ENCODE measurements at places on chromosomes 7 and 10. TPM values are rescaled to one million over a fixed set of nuclear protein-coding genes. Genes with fewer than 3 reads are reported as not detected.
A peak's percentile ranks its signal among the peaks of the same experiment; 100 is the strongest.

- DNase-seq, result no peak
Observed at GRCh38 chr7:103766660-103767059, 222.8 kb downstream of the RELN start.

MYH16 gene
- total RNA-seq, result 0.12 TPM

GRCh38 chr7:15073301-15073700, 170.8 kb upstream of the DGKB start:
- no peak for DNase-seq

SKIDA1 gene
- total RNA-seq, result 1.2 TPM

TMEM213 gene
- total RNA-seq, result not detected

GRCh38 chr10:67629461-67629971, 66.5 kb downstream of the CTNNA3 start:
- no peak for DNase-seq

LRRD1 gene
- 0.24 TPM for total RNA-seq

STARD3NL gene
- 76.7 TPM for total RNA-seq

- no peak for DNase-seq
Observed at GRCh38 chr10:43209074-43209455, 57.8 kb downstream of the RASGEF1A start.

MSMB gene
- total RNA-seq, result not detected

- no peak for DNase-seq
Observed at GRCh38 chr10:77355844-77356243, 281.8 kb downstream of the KCNMA1 start.

- DNase-seq, result no peak
Observed at GRCh38 chr10:4672201-4672600, 153.8 kb upstream of the AKR1E2 start.

RPS24 gene
- 2,519 TPM for total RNA-seq

- no peak for DNase-seq
Observed at GRCh38 chr10:61901829-61902444, 438 bp downstream of the ARID5B start.

DNA sequence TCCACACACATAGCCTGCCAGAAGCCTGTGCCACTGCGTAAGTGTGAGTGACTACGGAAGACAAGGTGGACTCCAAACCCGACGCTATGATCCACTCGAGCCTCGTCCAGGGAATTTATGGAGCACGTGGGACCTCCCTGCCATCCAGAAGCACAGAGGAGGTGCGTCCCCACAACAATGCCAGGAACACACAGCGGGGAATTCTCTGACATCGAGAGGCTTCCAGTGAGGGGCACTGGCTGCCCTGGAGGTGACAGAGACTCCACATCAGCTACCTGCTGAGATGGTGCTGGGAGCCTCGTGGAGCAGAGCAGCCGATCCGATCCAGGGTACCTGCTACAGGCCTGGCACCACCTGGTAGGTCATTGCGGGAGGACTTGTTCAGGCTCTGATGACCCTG, 72.2 kb upstream of the INSIG1 start:
- no peak for DNase-seq

DNA sequence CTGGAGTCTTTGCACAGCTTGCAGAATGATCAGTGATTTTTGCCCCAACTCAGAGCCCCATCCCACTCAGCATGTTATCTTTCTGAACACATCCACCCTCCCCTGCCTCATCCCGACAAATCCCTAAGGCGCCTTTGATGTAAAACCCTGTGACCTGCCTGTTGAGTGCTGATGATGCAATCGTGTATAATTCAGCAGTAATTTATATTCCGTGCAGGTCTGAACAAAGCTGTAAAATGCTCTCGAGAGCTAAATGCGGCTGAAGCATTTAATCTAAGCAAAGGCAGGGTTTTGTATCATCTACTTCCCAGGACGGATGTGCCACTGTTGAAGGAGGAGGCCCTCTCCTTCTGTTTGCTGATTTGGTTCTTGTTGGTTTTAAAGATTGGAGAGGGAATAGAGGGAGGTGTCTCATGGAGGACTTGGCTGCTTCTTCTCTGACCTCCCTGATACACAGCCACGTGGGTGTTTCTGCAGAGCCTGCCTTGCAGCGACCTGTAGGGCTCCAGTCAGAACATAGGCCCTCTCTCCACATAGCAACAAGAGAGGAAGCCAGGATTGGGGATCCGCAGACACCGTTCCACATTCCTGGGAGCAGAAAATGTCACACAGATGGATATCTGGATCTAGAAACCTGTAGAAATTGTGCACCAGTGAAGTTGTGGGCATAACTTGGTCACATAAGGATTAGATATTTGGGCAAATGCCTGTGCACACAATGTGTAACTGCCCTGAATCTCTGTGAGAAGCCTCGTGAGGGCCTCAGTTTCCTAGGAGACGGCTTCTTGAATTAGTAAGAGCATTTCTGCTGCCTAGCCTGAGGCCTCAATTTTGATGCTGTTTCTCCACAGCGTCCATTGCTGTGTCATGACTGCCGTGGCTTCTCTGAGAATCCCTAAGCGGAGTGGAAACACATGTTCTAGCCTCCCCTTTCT, 90.2 kb upstream of the AGK start:
- DNase-seq, result no peak

DNA sequence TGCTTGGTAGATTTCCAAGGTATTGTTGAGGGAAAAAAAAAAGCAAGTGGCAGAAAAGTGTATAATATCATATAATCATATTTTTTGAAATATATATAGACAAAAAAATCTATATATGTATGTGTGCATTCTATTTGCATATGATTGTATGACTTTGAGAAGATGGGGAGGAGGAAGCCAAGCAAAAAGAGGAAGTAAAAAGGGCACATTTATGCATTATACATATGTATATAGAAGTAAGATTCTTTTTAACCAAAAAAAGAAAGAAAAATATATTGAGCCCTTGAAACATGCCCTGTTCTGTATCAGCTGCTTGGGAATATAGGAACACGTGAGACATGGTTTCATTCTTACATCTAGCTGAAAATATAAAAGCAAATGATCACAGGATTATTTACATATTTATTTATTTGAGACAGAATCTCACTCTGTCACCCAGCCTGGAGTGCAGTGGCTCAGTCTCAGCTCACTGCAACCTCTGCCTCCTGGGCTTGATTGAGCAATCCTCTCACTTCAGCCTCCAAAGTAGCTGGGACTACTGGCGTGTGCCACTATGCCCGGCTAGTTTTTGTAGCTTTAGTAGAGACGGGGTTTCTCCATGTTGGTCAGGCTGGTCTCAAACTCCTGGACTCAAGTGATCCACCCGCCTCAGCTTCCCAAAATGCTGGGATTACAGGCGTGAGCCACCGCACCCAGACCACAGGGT, 18.0 kb upstream of the SLF2 start:
- DNase-seq, result no peak

MBL2 gene
- not detected for total RNA-seq

GRCh38 chr7:23022258-23022769, 8.4 kb upstream of the HYCC1 start:
- no peak for DNase-seq

DNA sequence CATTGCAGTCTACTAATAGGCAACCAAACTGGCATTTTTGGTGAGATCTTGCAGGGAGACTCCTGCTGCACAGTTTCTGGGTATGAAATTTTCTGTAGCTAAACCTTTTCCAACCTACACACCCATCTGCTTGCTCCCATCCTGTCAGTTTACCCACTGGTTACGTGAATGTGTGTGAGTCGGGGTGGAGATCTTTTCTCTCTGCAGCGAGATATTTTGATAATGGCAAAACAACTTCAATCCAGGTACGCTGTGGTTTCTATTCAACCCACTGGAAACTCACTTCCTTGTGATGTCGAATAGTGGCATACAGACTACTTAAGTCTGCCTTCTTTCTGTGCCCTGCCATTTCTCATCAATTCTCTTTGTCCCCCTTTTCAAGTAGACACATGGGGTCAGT, 4.5 kb downstream of the PLEKHA1 start:
- no peak for DNase-seq

- no peak for DNase-seq
Observed at GRCh38 chr7:128938544-128939074, 882 bp downstream of the IRF5 start.

BICC1 gene
- total RNA-seq, result 22.9 TPM

DNA sequence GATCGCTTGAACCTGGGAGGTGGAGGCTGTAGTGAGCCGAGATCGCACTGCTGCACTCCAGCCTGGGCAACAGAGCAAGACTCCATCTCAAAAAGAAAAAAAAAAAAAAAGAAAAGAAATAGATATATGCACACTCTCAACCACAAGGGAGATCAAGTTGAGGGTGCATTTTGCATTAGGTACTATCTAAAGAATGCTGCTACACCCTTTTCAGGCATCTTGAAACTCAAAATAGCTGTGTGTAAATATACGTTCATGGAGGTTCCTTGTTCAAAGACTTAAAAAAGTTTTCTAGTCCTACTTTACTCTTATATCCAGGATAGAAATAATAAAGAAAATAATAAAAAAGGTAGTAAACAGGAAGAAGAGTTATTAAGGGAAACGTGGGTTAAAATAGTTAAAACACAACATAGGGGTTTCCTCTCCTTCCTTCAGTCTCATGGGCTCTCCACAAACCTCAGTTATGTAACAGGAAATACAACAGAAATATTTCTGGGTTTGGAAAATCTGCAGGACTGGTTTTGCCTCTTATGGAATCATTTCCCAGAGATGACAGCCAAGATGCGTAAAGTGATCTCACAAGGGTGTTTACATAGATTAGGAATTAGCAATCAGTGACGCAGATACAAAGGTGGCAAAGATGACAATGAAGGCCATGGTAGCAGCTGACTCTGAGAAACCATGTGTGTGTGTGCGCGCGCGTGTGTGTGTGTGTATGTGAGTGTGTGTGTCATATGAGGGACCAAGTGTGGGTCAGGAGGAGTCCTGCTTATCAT, 15.1 kb downstream of the STEAP4 start:
- DNase-seq, result no peak

GRCh38 chr10:85447690-85448089, 918.9 kb downstream of the GRID1 start:
- DNase-seq, result no peak

ADAM22 gene
- total RNA-seq, result 1.1 TPM

- no peak for DNase-seq
Observed at GRCh38 chr10:103442031-103442461, 10.1 kb downstream of the CALHM2 start.

FAM13C gene
- 1.7 TPM for total RNA-seq

- DNase-seq, result no peak
Observed at GRCh38 chr10:69389827-69390490, 26.8 kb downstream of the TACR2 start.

GRCh38 chr7:17307000-17307399, 8.5 kb downstream of the AHR start:
- no peak for DNase-seq

GRCh38 chr10:103772096-103772845, 83.1 kb downstream of the SH3PXD2A start:
- DNase-seq, result no peak

CHPF2 gene
- total RNA-seq, result 140 TPM

- no peak for DNase-seq
Observed at GRCh38 chr7:24908166-24908565, 71.8 kb downstream of the OSBPL3 start.

DNA sequence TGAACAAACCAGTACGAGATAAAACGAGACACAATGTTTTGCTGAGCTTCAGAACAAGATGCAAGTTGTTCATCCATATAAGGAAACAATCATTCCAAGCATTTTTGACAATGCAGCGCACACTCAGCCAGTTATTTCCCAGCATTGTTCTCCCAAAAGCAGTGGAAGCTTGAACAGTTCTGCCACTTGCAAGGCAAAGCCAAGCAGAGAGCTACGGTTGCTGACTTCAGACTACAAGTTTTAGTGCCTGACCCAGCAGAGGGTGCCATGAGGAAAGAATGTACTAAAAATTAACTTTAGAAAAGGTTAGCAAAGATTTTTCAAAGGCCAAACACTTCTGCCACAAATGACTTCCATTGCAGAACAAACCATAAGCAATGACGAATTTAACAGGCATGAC, 152.5 kb downstream of the SLC25A13 start:
- peak; percentile 90 for DNase-seq

DNA sequence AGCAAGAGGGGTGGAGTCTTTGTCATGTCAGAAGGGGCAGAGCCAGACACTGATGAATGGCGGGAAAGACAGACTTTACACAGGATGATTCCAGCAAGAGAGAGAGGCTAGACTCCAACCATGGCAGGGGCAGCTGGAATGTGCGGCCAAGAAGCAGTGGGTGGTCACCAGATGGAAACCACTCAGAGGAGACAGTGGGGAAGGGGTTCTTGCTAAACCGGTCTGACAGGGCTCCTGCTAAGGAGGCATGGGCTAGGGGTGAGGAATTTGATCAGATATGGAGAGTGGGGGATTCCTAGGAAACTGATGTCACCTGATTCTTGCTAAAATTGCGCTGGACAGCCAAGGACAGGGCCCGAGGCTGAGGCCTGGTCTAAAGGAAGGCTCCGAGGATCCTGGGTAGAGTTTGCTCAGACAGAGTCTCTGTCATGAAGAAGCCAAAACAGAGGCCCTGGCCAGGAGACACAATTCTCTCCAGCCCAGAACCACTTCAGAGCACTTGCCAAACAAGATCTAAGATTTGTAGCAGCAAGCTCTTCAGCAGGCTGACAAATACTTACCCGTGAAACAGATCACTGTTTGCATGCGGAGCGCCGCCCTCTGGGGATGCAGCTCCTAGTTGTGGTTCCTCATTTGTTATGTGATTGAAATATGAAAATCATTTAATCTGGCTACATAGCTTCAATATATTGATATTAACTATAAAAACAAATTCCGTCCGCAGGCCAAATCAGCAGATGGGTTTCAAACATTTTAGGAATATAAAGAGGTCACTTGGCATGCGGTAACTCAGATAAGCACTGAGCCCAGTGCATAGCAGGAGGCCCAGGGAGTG, 377.0 kb downstream of the TCERG1L start:
- DNase-seq, result no peak

- no peak for DNase-seq
Observed at GRCh38 chr10:131068311-131068710, 243.2 kb downstream of the TCERG1L start.

GRCh38 chr7:74290981-74291441, 1.8 kb downstream of the CLIP2 start:
- DNase-seq, result no peak

ATOH7 gene
- not detected for total RNA-seq

DNA sequence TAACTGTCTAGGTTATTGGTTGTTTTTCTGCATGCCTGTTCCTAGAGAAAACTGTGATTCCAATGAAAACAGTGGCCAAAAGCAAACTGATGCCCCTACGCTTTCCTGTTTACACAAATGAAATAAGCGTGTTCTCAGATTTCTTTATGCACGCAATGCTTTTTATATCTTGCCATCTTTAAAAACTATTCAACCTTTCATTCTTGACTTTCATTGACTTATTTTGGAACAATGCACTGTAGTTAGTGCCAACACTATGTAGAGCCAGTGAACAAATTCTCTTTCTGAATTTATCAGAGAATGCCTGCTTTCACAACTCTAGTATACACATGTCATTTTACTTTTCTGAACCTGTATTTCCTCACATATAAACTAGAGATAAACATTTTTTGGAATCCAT, 86.6 kb downstream of the CABCOCO1 start:
- no peak for DNase-seq

DNA sequence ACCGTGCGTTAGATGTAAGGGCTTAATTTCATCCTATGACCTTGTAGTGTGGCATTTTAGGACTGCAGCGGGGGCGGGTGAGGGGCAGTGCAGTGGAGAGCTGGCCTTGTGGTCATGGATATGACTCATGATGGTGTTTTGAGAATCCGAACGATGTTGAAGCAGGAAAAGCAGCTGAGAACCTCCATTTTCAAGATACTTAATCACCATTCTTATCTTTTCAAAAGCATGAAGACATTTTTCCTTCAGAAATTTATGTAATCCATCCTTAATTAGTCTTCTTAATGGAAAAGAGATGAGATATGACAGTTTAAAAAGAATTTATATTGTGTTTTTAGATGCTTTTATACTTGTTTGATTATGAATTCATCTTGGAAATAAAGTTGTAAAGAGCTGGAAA, 9.6 kb downstream of the ATP5F1C start:
- DNase-seq, result peak; percentile 55

- DNase-seq, result no peak
Observed at GRCh38 chr7:42095791-42096190, 141.2 kb downstream of the GLI3 start.

ERV3-1 gene
- 37.9 TPM for total RNA-seq

Data from glomerular endothelial cell (primary cell).